Osteocyte (in vitro differentiated cells): ENCODE measurements at places on chromosomes 3 and 15.

- peak; percentile 86 for DNase-seq
- H3K4me1 ChIP-seq: peaks cover 24% of the 10 kb centered on the region
- peak within 1 kb of the TSS; percentile 87 for H3K4me3 ChIP-seq
- no peaks in the 10 kb centered on the region for H3K36me3 ChIP-seq
Observed at GRCh38 chr3:152834776-152835600, at the start of gene P2RY1. TSS of gene P2RY1 (plus strand) at chr3:152835131. CDS start at chr3:152835783, 652 bp downstream.

DNA sequence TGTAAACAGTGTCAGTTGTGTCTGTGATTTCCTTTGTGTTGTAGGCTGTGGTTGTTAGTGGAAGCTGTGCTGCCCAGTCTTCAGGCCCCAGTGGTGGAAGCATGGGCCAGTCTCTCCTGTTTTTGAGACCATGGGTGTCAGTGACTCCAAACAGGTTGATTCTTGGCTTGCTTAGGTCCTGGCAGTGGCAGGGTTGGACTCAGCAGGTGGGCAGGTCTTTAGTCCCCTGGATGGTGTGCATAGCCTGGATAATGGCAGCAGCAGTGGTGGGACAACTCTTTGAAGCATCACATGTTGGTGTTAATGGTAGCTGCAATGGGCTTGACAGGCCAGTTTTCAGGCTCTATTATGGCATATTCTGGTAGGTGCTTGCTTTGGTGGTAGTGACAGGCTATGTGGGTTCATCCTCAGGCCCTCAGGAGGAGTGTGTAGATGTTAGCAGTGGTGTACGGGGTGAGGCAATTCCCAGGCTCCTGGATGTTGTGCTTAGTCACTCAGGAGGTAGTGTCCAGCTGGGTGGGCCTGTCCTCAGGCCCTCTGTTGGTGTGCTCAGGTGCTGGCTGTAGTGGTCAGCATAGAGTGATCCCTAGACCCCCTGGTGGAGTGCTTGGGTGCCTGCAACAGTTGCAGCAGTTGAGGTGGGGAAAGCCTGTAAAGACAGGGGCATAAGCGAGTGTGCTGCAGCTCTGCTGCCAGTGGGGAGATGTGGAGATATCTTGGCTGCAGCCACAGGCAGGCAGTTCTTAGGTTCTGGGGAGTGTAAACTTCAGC, 596.7 kb downstream of the PDCD6IP start:
- H3K4me3 ChIP-seq: no peak overlapping the region
- H3K4me1 ChIP-seq: peaks cover 9% of the 10 kb centered on the region
- H3K27ac ChIP-seq: no peak overlapping the region
- no peak for DNase-seq
- no peaks in the 10 kb centered on the region for H3K27me3 ChIP-seq

GRCh38 chr3:62653796-62654195, 221.4 kb downstream of the CADPS start:
- DNase-seq: no peak
- no peak overlapping the region for H3K4me3 ChIP-seq
- H3K36me3 ChIP-seq: no peaks in the 10 kb centered on the region
- no peaks in the 10 kb centered on the region for H3K4me1 ChIP-seq
- no peak overlapping the region for H3K27ac ChIP-seq

DNA sequence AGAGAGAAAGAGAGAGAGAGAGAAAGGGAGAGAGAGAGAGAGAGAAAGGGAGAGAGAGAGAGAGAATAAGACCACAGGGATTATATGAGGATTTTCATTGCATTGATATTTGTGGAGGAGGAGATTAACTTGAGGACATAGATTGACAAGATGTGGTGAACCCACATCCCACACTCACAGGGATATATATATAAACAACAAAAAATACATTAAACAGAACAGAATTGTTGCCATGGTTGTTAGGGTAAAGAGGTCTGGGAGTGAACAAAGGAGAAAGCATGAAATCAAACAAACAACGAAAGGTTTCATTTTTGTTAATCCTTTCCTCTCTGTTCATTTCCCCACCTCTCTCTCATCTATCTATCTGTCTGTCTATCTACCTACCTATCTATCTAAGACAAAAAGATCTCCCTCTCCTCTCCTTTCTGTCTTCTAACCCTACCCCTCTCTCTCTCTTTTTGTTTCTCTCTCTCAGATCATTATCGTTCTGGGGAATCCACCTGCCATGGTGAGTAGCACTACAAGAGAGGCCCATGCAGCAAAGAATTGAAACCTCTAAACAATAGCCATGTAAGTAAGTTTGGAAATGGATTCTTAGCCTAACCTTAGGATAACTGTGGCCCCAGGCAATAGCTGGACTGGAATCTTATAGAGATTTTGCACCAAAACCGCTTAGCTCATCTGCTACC, 280.9 kb downstream of the RAP2B start:
- H3K27ac ChIP-seq: no peak overlapping the region
- H3K27me3 ChIP-seq: peaks cover 2% of the 10 kb centered on the region
- H3K4me1 ChIP-seq: no peaks in the 10 kb centered on the region
- DNase-seq: no peak
- no peak overlapping the region for H3K4me3 ChIP-seq

- peaks cover 36% of the 10 kb centered on the region for H3K4me1 ChIP-seq
- no peak overlapping the region for H3K4me3 ChIP-seq
- peaks cover 8% of the 10 kb centered on the region for H3K27me3 ChIP-seq
- H3K27ac ChIP-seq: peak overlapping the region; percentile 45
- DNase-seq: no peak
- H3K36me3 ChIP-seq: no peaks in the 10 kb centered on the region
Observed at GRCh38 chr3:56055546-56055945, 412.7 kb downstream of the ERC2 start.

DNA sequence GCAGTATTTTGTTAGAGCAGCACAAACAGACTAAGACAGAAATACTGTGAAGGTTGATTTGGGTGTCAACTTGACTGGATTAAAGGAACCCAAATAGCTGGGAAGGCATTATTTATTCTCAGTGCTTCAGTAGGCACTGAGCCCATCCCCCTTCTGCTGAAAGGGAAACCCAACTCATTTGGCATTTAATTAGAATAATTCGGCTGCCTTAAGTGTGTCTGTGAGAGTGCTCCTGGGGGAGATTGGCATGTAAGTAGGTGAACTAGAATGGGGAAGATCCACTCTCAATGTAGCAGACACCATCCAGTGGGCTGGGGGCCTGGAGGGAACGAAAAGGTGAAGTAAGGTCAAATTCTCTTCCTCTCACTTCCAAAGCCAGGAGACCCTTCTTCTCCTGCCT, 20.5 kb upstream of the SLCO3A1 start:
- H3K27ac ChIP-seq: no peak overlapping the region
- H3K4me3 ChIP-seq: no peak overlapping the region
- no peaks in the 10 kb centered on the region for H3K36me3 ChIP-seq
- H3K4me1 ChIP-seq: no peaks in the 10 kb centered on the region
- no peak for DNase-seq
- H3K27me3 ChIP-seq: peaks cover 2% of the 10 kb centered on the region
